GM19239 (cell line): ENCODE measurements at places on chromosomes 5 and 9.

GRCh38 chr5:31531543-31531887 lies 378 bp downstream of the DROSHA start:
- DNase-seq = no peak

- no peak for DNase-seq
Measured at GRCh38 chr5:174397206-174397605, 327.2 kb upstream of the MSX2 start.

DNA sequence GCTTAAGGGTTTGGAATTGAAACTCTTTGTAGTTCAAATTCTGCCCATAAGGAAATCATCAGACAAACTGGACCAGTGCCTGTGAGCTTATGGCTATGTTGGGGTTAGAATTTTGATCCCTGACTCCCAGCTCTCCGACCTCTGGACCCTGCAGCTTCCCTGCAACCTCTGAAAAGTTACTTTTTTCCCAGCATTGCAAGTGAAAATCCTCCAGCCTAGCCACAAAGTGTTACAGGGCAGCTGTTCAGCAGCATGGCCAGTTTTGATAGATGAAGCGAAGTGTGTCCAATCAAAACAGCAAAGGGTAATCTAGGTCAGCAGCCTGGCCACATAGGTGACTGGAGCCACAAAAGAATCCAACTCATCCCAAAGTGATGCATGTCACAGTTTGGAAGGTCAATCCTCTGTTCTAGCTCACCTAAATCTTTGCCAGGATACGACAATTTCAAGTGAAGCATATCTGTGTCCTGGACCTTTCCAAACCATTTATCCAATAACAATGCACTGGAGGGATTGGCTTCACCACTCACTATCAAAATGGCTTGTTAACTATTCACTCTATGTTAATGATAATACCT lies 4.7 kb upstream of the CPEB4 start:
- no peak for DNase-seq

DNA sequence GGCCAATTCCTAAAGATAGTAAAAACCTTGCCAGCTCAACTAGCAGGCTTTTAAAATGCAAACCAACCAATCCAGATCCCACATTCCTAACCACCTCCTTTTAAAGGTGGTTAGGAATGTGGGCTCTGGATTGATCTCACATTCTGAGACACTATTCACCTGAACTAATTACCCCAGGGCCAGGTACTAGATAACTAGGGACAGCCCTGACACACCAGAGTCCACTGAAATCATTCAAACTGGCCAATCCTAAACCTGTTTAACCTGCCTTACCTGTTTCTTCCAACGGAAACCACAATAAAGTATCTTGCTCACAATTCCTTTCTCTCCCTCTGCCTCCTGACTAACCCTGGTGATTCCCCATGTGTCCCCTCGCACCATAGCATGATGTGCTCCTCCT lies 168.3 kb upstream of the DMAC1 start:
- no peak for DNase-seq

DNA sequence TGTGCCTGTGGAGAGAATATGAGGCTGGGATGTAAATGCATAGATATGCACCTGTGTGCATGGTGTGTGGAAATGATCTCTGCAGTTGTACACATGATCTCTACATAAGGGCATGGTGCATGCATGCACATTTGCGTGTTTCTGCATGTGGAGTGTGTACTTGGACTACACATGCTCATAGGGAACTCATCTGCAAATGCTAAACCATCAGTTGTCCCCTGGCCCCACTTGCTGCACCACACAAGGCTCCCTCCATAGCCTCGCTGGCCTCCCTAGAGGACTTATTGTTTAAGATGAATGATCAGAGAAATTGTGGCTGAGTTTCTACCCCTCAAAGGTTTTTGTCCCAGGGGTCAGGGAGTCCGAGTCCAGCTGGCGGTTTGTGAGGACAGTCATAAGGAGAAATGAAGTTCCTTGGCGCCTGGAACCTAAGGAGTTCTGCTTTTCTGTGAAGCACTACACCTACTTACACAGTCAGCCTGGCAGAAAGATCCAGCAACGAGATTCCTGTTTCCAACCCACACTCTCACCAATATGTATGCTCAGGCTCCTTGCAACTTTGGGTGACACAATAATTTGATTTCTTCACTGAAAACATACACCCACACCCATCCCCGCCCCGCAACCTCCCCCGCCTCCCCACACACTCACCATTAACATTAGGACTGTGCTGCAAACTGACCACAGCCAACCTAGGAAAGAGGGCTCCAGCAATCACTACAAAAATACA lies 79.9 kb upstream of the CPEB4 start:
- no peak for DNase-seq

GRCh38 chr5:128632264-128632663 lies 94.2 kb upstream of the FBN2 start:
- no peak for DNase-seq

DNA sequence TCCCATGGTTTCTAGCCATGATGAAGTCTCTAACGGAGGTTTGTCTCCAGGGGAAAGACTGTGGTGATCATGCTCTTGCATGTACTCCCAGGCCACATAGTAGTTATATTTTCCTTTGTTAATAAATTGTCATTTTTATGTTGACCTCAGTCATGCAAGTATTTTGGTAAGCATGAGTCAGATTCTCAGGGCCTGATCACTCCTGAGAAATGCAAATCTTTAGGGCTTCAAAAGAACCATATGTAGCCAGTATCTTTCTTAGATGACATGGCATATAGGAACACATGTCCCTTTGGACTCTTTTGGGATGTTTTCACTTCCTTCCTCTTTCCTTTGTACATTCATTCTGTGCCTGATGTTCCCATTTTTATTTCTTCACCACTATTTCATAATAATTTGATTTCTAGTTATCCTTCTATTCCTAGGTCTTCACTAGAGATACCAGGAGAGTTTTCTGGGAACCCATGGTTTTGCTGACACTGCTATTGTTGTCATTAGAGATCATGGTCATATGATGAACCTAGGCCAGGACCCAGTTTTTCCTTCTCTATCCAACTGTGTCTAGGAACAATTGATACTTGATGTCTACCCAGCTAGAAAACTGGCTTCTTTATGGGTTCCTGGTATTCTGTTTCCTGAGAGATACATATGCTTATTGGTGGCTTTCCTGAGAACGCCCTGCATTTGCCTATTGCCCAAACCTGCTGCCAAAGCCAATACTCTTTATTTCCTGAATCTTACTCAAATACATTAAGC lies 248.1 kb upstream of the NREP start:
- DNase-seq = no peak

DNA sequence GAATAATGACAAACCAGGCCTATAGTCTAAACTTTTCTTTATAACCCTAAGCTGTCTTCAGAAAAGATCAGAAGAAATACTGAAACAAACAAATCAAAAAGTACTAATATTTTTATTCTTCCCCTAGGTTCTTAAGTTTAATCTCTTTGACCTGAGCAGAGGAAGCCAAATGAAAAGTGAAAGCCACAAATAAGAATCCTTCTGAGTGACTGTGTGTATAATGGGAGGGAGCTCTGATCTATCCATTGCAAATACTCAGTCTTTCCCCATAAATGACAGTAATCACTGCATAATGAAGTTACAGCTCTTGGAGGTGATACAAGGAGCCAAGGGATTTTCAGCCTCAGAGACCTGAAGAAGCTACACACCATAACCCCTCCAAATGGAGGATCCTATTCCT lies 126.9 kb upstream of the ATP10B start:
- no peak for DNase-seq

DNA sequence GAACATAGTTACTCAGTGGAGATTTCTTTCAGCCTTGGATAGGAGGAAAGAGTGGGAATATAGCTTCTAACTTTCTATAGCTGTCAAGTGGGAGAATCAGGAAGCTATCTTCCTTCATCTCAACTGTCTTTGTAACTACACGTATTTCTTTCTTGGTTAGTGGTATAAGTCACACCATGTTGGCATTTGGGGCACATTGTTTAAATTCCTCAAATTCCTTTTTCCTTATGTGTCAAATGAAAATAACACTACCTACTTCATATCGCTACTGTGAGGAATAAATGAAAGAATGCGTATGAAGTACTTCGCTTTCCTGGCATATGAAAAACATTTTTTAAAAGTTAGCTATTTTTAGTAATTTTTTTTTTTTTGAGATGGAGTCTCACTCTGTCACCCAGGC lies 1082.5 kb upstream of the WWC1 start:
- no peak for DNase-seq
